Nephron progenitor cell (in vitro differentiated cells): ENCODE measurements at places on chromosomes 3 and 15.

- no peak for DNase-seq
These were observed 84.2 kb upstream of the SLC25A26 start for GRCh38 chr3:66136597-66136996.

DNA sequence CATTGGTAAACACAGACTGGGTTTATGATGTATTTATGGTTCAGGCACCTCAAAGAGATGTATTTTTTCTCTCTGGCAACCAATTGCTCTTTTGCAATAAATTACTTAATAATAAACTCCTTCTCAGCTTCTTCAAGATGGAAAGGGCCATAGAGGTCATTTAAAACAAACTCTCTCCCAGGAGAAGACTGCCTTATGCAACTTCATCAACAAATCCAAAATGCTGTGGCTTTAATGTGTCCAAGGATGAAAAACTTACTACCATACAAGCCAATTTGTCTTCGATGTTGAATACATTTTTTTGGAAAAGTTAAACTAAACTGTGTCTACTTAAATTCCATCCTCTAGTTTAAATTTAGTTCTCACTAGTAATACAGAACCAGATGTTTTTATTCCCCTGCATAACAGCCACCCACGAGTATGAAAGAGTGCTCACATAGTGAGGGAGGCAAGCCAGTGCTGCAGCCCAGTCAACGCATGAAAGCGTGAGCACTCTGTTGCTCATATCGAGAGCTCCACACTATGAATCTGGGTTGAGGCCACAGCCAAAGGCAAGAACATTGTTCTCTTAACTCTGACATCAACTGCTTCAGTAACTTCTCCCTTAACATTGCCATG lies 761.3 kb upstream of the GRM7 start:
- no peak for DNase-seq

DNA sequence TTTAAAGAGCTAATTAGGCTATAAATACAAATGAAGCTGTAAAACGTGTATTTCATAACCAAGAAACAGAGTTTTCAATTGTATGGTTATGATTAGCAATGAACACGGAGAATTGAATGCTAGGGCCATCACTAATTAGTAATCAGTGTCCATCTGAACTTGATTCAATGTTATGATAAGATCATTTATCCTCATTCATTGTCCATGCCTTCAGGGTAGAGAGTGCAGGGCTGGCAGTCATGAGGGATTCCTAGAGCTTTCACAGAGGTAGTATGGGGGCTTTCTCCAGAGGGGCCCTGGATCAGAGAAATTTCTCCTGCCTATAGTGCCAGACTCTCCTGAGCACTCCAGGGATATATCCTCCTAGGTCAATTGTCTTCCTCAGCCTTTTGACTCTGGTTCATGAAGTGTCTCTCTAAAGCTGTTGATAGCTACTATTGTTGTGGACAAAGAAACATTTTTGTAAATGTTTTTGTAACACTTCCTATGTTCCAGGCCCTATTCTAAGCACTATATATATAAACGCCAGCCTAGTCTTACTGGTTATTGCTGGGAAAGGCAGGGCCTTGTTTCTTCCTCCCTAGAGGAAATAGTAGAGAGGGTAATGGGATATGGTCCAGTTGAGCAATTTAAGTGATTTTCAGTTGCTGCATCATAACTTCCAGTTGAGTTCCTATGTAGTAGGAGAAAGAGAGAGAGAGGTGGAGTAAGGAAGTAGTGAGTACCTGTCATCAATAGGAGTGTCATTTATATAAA lies 249.0 kb downstream of the NFKBIZ start:
- DNase-seq = no peak

DNA sequence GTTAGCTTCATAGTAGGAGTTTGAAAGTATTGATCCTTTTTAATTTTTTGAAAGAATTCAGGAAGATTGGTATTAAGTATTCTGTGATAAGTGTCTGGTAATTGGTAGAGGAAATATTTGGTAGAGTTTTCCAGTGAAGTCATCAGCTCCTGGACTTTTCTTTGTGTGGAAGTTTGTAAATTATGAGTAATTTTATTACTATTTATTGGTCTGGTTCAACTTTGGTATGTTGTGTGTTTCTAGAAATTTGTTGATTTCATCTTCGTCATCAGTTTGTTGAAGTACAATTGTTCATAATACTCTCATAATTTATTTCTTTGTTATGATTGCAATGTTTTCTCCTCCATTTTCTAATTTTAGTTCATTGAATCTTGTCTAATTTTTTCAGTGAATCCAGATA lies 832.0 kb downstream of the OTOL1 start:
- DNase-seq = no peak

DNA sequence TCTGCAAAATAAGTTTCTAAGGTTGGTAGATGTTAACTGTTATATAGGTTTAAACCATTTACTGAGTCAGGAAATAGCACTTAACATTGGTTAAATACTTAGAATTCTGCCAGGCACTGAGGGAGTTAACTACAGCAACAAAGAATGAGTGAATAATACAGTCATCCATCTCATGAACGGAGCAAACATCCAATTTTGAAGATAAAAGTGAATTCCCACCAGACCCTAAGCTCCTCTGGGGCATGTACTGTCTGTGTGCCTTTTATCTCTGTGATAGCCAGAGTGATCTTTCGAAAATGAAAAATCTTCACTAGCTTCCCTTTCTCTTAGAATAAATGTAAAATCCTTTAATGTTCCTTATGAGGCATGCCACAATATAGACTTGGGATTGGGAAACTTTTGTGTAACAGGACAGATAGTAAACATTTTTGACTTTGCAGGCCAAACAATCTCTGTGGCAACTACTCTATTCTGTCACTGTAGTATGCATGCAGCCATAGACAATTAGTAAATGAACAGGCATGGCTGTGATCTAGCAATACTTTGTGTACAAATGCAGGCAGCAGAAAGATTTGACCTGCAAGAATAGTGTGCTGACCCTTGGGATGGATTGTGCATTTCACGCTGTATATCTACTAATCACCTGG lies 294.5 kb upstream of the LMCD1 start:
- no peak for DNase-seq
